Calu3 (cell line): ENCODE measurements at places on chromosomes 4 and X. TPM values are rescaled to one million over a fixed set of nuclear protein-coding genes. Genes with fewer than 3 reads are reported as not detected.

The GSTCD gene
- total RNA-seq: 22.5 and 23.9 TPM in 2 replicates

The DUSP9 gene
- total RNA-seq: 0.19 and 0.27 TPM in 2 replicates

The SASH3 gene
- total RNA-seq: not detected in 2 replicates

DNA sequence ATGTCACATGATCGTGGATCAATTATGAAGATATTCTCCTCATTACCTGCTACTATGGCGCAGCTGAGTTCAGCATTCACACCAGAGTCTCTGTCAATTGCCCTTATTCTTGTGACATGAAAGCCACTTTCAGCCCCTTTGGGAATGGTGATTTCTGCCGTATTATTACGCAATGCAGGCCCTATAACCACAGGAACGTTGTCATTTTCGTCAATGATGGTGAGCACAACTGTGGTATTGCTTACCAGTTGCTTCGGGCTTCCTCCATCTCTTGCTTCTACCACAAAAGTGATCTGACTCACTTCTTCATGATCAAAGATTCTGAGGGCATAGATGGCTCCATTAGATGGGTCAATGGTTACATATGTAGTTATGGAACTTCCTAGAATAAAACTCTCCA, 2.1 kb downstream of the PCDH18 start:
- H3K4me3 ChIP-seq: no peak overlapping the region
- no peak overlapping the region for H3K27ac ChIP-seq

DNA sequence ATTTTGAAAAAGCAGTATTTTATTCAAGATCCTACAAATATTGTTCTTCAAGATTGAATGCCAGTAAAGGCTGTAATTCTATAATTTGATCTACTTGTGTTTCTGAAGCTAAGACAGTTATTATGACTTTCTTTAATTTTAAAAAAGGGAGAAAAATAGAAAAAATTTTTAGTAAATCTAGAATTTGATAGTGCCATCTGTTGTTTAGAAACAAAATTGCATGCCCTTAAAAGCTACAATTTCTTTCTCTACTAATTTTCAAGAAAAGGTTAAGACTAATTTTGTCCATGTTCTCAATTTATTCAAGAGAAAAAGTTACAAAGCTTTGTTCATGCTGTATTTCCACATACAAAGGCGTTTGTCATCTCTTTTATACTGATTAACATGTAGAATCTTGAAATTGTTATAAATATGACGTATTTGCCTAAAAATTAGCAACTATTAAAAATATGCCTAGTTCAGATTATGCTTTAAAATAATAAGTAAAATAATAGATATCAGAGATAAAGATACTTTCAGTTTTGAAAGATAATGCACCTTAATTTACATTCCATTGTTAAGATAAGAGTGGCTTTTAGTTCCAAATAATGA, 25.6 kb upstream of the MMRN1 start:
- H3K36me3 ChIP-seq: no peaks in the 10 kb centered on the region
- no peaks in the 10 kb centered on the region for H3K27me3 ChIP-seq
- no peak overlapping the region for H3K27ac ChIP-seq
- no peaks in the 10 kb centered on the region for H3K4me1 ChIP-seq

DNA sequence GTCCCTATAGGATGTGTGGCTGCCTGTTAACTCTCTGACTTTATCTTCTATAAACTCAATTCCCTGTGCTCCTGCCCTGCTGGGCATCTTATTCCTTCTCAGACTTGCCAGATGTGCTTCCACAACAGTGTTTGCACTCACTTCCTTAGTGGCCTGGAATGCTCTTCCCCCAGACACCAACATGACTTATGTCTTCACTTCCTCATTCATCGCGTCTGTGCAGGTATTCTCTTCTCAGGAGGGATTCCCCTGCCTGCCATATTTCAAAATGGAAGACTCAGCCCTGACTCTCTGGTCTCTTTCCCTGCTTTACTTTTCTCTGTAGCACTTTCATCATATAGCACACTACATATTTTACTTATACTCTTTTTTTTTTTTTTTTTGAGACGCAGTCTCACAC, 344.0 kb downstream of the CENPC start:
- H3K36me3 ChIP-seq: no peaks in the 10 kb centered on the region
- DNase-seq: no peak
- no peaks in the 10 kb centered on the region for H3K27me3 ChIP-seq
- H3K4me3 ChIP-seq: no peak overlapping the region
- no peak overlapping the region for H3K27ac ChIP-seq

The SCML1 gene
- 14.2 and 14.4 TPM in 2 replicates for total RNA-seq

- no peak for DNase-seq
- H3K27me3 ChIP-seq: no peaks in the 10 kb centered on the region
- H3K36me3 ChIP-seq: no peaks in the 10 kb centered on the region
- H3K4me3 ChIP-seq: no peak overlapping the region
Observed at GRCh38 chr4:81625422-81626417, 154.0 kb upstream of the RASGEF1B start.
